Karpas-422 (cell line): ENCODE measurements at places on chromosomes 12 and 14. TPM values are rescaled to one million over a fixed set of nuclear protein-coding genes. Genes with fewer than 3 reads are reported as not detected.

- no peak overlapping the region for H3K27ac ChIP-seq
- no peak overlapping the region for H3K4me3 ChIP-seq
Observed at GRCh38 chr12:76446090-76446489, 97.9 kb upstream of the BBS10 start.

- no peaks in the 10 kb centered on the region for H3K4me1 ChIP-seq
- H3K27me3 ChIP-seq: no peaks in the 10 kb centered on the region
- H3K27ac ChIP-seq: no peak overlapping the region
- H3K36me3 ChIP-seq: no peaks in the 10 kb centered on the region
- DNase-seq: no peak
Observed at GRCh38 chr12:30965613-30965985, 39.1 kb downstream of the TSPAN11 start.

- no peak overlapping the region for H3K4me3 ChIP-seq
- no peaks in the 10 kb centered on the region for H3K36me3 ChIP-seq
- no peak for DNase-seq
- H3K27me3 ChIP-seq: no peaks in the 10 kb centered on the region
- H3K27ac ChIP-seq: no peak overlapping the region
Observed at GRCh38 chr14:34398024-34398423, 64.0 kb downstream of the SPTSSA start.

GRCh38 chr12:111505601-111506036 is 93.5 kb downstream of the ATXN2 start:
- H3K4me3 ChIP-seq: no peak overlapping the region
- H3K36me3 ChIP-seq: peaks cover 57% of the 10 kb centered on the region
- H3K27ac ChIP-seq: no peak overlapping the region

GRCh38 chr12:75508159-75508558 is 3.2 kb downstream of the KRR1 start:
- H3K36me3 ChIP-seq: peaks cover 48% of the 10 kb centered on the region
- H3K27me3 ChIP-seq: no peaks in the 10 kb centered on the region
- no peak for DNase-seq
- H3K27ac ChIP-seq: no peak overlapping the region

- no peaks in the 10 kb centered on the region for H3K36me3 ChIP-seq
- no peaks in the 10 kb centered on the region for H3K4me1 ChIP-seq
- no peaks in the 10 kb centered on the region for H3K27me3 ChIP-seq
- DNase-seq: no peak
Observed at GRCh38 chr14:76307786-76308780, 67.9 kb upstream of the ESRRB start.

Gene FOXA1
- not detected in 2 replicates for total RNA-seq
